ENCODE measurements at places on chromosomes 13 and 19.

GRCh38 chr13:113526466-113527220, 36.1 kb upstream of the DCUN1D2 start:
- DNase-seq = no peak

DNA sequence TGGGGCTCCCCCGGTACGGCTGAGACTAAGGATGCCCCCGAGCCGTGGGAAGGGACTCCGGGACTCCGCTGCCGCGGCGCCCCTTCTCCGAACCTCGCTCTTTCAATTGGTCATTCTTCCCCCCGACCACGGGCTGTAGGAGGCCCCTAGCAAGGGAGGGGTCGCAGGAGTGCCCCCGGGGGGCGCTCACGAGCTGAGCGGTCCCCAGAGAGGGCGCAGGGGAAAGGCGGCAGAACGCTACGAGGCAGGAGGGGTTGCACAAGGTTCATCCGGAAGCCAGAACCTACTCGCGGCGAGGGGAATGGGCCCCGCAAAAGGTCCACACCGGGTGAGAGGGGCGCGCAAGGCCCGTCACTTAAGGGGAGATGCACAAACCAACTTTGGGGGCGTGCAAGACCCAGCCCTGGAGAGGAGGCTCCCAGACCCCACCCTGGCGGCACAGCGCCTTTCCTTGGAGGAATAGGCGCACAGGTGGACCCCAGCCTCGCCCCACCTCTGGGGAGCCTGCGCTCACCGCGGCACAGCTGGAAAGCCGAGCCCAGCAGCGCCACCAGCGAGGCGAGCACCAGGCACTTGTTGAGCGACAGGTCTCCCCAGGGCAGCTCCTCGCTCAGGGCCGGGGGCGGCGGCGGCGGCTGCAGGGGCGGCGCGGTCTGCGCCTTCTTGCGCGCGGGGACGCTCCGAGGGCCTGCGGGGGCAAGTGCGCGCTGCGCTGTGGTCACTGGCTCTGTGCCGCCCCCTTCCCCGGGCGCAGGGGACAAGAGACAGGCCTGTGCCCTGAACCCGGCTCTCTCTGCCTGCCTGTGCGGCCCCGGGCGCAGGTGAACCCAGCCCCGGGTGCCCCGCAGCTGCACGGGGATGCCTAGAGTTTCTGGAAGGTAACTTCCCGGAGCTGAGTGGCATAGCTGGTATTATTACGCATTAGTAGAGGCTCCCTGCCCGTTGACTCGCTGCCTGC, 2.8 kb downstream of the JSRP1 start:
- DNase-seq = peak; percentile 67

- DNase-seq = no peak
Measured at GRCh38 chr13:40149611-40150274, 494.3 kb downstream of the COG6 start.

- no peak for DNase-seq
Measured at GRCh38 chr13:48761256-48761655, 107.5 kb downstream of the CYSLTR2 start.

DNA sequence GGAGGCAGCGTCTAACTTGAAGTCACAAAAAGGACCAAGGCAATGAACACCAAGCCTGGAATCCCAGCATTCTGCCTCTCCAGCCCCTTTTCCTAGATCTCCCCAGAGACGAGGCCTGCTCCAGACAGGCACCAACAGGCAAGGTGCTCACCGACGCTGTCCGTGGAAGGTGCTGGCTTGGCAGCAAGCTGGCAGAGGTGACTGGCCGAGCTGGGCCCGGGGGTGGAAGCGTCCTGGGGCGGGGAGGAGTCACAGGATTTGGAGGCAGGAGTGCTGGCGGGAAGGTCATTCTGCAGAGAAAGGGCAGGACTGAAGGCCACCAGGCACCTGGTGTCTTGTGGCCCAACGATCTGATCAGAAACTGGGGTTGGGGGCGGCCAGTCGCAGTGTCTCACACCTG, 18.2 kb downstream of the TLE2 start:
- DNase-seq = no peak

GRCh38 chr19:10268071-10268470, 2.8 kb upstream of the ICAM1 start:
- DNase-seq = no peak

DNA sequence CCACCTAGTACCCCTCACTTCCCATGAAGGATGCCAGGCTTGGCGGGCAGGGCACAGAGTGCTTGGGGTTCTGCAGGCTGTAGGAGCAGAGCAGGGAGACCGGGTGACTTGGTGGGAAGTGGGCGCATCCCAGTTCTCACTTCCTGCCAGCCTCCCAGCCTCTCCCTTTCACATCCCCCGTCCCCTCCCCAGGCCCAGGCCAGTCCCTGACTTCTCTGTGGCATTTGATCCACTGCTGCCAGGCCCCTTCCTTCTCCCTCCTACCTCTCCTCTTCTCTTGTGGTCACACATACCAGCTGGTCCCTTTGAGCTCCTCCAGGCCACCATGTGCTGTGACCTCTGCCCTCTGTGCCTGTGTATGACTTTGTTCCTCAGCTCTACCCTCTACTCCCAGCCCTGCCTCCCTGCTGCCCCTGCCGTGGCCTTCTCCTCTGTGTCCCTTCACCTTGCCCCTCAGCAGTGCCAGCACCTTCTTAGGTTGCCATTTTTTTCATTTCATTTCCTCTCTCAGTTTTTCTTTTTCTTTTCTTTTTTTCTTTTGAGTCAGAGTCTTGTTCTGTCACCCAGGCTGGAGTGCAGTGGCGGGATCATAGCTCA, 19.5 kb downstream of the MYO1F start:
- no peak for DNase-seq

All from activated T-cell treated with anti-CD3 and anti-CD28 coated beads, Interleukin-2, amount 50 U/mL, for 1 hour (primary cell).